Kidney tubule cell (primary cell): ENCODE measurements at places on chromosomes 11 and 22.

- no peak for DNase-seq
These were observed 4.0 kb downstream of the VWCE start for GRCh38 chr11:61290905-61291690.

DNA sequence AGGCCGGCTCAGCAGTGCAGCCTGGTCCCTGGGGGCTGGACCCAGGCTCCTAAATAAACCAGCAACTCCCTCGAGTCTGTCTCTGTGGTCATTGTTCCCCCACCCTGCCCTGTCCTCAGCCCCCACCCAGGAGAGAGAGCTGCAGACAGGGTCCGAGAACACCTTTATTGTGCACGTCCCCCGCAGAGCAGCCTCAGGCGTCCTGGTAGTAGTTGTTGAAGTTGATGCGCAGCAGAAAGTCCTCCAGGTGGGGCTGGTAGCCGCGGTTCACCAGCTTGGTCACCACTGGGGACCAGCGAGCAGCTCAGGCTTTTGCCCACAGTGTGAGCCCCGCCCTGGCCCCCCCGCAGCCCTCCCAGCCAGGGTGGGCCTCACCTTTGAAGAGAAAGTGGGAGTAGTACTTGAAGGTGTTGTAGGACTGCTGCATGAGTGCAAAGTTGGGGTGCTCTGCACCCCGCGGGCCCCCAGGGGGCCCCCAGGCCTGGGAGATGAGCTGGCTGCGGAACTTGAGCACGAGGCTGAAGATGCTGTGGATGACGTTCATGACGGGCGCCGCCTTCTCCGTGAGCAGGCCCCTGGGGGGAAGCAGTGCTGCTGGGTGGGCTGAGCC lies 16.8 kb downstream of the SELENOO start:
- no peak for DNase-seq

GRCh38 chr11:8022876-8023275 lies 35.7 kb downstream of the EIF3F start:
- no peak for DNase-seq

DNA sequence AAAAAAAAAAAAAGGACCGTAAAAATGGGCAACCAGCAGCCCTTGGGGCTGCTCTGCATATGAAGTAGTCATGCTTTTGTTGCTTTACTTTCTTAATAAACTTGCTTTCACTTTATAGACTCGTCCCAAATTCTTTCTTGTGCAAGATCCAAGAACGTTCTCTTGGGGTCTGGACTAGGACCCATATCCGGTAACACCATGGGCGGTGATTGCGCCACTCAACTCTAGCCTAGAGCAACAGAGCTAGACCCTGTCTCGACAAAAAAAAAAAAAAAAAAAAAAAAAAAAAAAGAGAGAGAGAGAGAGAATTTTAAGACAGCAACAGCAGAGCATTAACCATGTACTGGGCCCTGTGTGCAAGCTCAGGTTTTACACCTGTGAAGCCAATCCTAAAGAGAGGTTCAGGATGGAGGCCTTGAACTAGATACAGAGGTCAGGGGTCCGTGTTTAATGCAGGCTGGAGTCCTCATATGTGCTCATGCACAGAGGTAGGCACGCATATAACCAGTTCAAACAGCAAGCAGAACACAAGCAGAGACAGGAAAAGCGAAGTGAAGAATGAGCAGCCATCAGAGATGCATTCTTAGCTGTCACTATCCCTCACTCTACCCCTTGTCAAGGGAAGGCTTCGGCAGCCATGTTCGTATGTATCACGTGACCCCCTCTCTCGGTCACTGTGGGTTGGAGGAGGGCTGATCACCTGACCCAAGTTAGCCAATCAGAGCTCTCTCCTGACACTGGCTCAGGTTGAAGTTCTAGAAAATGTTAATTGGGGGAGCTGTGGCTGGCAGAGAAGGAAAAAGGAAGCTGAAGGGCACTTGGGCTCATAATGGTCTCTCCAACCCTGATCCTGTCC lies 16.7 kb upstream of the SYT12 start:
- no peak for DNase-seq

DNA sequence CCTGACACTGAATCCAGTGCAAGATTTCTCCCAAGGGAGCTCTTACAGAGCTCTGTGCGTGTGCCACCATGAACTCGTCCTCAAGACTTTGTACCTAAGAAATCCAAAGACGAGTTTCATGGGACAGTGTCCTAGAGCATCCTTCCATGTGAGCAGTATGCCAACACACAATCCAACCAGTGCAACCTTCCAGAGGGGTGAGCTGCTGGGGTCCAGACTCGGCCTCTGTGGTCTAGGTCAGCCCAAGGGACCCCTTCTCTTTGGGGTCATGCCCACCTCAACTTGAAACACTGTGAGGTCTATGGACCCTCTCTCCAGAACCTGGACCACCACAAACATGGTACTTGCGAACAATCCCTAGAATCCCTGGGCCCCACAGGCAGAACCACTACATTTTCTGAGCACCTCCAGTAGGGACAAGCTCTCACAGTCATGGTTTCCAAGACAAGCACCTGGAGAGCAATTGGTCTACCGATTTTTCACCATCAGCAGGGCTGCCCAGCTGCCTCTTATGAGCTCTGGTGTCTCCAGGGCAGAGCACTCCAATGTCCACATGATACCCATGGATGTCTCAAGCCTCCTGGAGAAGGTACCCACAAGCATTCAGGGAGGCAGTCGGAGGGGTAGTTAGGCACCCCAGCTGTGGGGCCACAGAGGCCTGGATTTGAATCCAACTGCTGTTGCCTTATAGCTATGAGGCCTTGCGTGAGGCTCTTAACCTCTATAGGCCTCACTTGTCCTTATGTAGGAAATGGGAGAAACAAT lies 7.7 kb downstream of the CHST1 start:
- DNase-seq, result no peak

GRCh38 chr11:130314184-130314749 lies 450 bp downstream of the ZBTB44 start:
- DNase-seq, result peak; percentile 69

GRCh38 chr22:29306835-29307595 lies 565 bp downstream of the GAS2L1 start:
- peak; percentile 79 for DNase-seq

- no peak for DNase-seq
These were observed 744.7 kb upstream of the CCDC179 start for GRCh38 chr11:23604966-23605365.

GRCh38 chr22:50141462-50141861 lies 29.1 kb upstream of the PANX2 start:
- DNase-seq, result no peak

- peak; percentile 95 for DNase-seq
These were observed 36.6 kb downstream of the RPL27A start for GRCh38 chr11:8719211-8719649.

DNA sequence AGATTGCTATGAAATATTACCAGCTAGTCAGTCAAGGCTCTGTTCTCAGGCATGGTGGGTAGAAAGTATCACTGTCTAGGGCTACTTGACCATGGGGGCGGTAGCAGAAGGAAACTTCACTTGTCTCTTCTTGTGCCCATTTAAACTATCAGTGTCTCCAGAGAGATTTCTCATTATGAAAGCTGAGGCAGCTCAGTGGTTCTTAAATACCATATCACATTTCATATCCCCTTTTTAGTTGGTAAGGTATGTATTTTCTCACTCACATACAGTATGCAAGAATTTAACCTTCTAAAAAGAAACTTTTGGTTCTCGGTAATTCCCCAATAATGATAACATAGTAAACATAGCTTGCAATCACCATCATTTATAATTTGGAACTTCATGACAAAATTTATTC lies 1180.0 kb upstream of the TENM4 start:
- DNase-seq, result no peak

DNA sequence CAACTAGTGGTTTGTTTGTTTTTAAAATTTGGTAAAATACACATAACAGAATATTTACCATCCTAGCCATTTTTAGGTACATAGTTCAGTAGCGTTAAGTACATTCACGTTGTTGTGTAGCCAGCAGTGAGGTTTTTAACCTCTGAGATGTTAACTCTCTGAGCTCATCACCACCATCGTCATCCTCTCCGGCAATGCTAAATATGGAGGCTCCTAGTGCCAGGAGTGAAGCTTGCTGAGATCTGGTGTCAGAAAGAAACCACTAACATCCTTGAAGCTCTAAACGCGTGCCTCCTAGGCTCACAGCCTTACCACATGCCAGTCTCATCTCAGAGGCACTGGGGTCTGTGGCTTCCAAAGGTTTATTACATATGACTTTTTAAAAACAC lies 330.2 kb upstream of the B3GAT1 start:
- DNase-seq, result no peak

DNA sequence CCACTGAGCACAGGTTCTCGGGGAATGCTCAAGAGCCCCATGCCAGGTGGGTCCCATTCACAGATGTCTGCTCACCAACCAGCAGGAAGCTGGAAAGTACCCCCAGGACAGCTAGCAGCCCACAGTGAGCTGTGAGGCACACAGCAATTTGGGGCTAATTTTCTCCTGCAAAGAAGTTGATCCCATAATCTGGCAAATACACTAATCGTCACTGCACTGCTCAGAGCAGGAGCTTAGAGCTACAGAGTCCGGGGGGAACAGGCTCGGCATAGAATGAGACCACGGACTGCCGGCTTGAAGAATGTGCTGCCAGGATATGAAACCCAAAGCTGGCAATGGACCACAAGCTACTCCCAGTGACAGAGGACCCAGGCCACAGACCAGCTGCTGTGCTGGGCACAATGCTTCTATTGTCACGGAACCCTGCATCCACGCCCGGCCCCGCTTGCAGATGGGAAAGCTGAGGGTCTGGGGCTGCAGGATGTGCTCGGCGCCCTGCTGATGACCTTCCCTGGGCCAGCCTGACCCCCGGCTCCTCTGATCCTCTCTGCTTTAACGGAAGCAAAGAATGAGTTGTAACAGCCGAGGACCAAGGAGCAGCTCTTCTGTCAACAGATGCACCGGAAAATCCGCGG lies 239.7 kb downstream of the CTTN start:
- DNase-seq, result no peak

GRCh38 chr22:21926728-21927127 lies 25.9 kb downstream of the PPM1F start:
- DNase-seq, result no peak

DNA sequence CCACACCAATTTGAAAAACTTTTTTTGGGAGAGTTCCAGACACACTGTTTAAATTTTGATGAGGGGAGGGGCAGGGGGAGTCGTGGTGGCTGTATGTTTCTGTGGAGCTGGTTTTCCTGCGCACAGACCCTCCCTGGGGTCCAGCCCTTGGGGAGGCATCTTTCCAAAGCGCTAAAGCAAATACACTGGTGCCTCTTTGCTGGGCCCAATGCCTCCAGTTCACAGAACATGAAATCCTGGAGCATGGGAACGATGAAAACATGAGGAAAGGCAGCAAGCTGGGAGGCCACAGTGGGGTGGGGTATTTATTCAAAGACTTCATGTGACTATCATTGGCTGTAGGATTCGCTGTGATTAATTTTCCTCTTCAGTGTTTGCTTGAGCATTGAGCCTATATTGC lies 135.3 kb downstream of the CCDC34 start:
- no peak for DNase-seq

DNA sequence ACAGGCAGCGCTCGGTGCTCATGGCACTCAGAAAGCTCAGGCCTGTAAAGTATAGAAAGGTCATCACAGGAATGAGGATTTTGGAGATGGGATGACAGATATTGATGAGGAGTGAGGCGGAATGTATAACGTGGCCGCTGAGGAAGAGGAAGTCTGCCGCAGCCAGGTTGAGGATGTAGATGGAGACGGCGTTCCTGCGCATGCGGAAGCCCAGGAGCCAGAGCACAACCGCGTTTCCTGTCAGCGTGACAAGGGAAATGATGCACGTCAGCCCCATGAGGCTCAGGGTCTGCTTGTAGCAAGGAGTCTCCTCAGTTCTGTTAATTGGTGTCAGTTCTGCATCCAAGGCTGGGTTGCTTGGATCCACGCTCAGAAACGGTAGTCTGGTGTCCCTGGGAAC lies 33.1 kb upstream of the MRGPRX1 start:
- DNase-seq, result no peak
